ENCODE measurements at places on chromosomes 13 and 19. TPM values are rescaled to one million over a fixed set of nuclear protein-coding genes. Genes with fewer than 3 reads are reported as not detected.

SYNGR4 gene
- not detected for total RNA-seq

IGFL3 gene
- total RNA-seq, result not detected

GARIN5B gene
- total RNA-seq, result not detected

SCEL gene
- total RNA-seq, result under 0.01 TPM

CAPS gene
- total RNA-seq, result 4.6 TPM

KIR3DL1 gene
- not detected for total RNA-seq

ZNF737 gene
- total RNA-seq, result 2.6 TPM

SYNE4 gene
- total RNA-seq, result not detected

ZIC5 gene
- not detected for total RNA-seq

FGF22 gene
- not detected for total RNA-seq

ZNF534 gene
- 0.44 TPM for total RNA-seq

All from placental pericyte (primary cell).